ENCODE measurements at places on chromosomes 12 and 14. TPM values are rescaled to one million over a fixed set of nuclear protein-coding genes. Genes with fewer than 3 reads are reported as not detected.
A peak's percentile ranks its signal among the peaks of the same experiment; 100 is the strongest.

DNA sequence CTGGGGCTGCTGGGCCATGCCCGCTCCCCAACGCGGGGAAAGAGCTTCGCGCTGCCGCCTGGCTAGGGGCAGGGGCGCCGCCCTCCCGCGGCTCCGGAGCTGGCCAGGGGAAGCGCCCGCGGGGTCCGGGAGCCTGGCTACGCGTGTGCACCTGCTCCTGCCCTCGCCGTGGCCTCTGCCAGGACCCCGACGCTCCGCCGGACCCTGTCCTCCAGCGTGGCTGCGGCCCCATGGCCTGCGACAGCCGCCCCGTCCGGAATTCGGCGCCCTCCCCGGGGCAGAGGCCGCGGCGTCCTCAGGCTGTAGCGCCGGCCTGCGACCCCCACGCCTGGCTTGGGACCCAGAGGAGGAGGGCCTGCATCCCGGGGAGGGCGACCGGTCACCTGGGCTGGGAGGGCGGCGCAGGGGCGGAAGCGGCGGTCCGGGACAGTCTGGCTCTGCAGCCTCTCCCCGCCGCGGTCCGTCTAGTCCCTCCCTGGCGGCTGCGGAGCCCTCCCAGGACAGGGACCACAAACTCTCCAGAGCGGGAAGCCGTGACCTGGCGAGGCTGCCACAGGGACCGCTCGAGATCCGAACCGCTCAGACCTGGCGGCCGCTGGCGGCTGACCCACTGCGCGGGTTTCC, 85.6 kb downstream of the ALG10 start:
- no peak for DNase-seq

DNA sequence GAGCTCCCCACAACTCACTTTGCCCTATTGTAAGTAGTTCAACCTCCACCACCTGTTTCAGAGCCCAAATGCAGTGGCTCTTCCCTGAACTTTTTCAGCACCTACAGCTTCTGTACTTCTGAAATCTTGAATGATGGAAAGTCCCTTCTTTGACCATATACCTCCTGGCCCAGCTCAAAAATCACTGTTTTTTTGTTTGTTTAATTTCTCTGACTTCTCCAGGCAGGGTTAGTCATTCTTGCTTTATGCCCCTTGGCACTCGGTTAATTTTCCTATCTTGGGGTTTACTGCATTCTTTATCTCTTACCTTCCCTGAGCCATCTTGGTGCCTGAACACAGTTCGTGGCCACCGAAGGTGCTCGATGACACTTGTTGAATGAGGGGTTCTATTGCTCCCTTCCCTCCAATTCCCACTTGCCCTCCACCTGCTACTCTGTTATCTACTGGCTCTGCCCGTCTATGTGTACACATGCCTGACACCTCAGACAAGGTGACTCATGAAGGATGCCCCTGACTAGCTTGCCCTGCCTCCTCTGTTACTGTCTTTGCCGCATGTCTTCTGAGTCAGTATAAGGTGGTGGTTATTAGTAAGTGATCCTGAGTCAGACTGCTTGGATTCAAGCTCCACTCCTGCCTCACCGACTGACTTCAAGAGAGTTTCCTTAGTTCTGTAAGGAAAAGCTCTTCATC, 4.4 kb downstream of the AMHR2 start:
- DNase-seq = peak; percentile 53

DNA sequence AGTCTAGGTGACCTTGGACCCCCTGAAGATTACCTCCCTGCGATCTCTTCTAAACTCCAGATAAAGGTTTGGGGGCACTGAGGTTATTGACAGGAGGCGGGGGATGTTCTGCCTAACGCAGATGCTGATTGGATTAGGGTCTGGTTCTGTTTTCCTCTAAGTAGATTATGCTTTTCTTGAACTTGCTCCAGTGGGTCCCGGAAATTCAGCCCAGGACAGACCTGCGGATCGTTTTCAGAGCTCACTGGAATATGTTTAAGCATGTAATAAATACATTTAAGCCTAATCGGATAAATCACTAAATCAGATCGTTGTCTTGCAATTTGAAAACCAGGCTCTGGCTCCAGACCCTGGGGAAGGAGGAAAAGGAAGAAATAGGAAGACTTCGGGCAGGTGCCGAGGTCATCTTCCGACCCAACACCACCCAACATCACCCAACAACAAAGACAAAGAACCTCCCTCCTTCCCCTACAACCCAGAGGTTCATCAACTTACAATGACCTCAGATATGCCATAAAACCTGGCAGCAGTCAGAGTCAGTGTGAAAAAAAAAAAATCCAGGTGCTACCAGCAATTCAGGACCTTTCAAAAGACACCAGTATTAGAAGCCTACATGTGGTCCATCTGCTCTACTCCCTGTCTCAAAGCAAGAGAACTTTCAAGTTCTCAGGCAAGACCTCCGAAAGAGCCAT, 148.4 kb downstream of the KSR2 start:
- DNase-seq = no peak

DNA sequence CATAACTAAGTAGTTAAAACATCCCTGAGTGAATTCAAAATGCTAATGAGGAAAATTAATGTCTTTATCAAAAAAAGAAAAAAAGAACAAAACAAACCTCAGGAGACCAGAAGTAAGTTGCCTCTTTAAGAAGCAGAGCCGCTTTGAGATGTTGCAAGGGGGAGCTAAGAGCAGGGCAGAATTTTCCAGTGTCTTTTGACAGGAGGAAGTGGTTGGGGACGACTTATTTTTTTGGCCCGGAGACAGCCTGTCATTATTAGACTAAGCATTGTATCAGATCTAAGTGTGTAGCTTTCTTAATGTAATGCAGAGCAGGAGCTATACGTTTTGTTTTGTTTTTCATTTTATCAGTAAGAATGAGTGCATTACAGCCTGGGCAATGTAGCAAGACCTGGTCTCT, 206.6 kb downstream of the CACNA1C start:
- no peak for DNase-seq

- DNase-seq = peak; percentile 14
These were observed 1.4 kb downstream of the ACAD10 start for GRCh38 chr12:111687255-111687654.

GRCh38 chr12:1553536-1553935, 40.8 kb downstream of the FBXL14 start:
- DNase-seq = no peak

GRCh38 chr12:117901631-117902030, 67.2 kb downstream of the KSR2 start:
- no peak for DNase-seq

DNA sequence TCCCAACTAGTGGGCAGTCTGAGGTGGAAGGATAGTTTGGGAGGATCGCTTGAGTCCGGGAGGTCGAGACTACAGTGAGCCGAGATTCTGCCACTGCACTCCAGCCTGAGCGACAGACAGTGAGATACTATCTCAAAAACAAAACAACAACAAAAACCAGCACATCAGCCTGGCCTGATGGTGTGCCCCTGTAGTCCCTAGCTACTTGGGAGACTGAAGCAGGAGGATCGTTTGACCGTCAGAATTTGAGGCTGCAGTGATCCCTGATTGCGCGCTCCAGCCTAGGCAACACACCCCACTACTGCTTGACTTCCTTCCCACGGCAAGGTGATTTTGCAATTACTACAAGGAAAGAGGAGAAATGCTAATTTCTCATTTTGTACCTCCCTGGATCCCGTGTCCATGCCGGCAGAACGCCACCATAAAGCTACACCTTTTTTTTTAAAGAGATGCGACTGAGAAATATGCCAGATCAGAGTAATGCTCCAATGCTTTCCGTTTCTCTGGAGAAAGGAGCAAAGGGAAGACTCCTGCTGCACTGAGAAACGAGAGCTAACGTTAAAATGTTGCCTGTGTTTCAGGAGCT, 672 bp upstream of the SCFD1 start:
- peak; percentile 41 for DNase-seq

DNA sequence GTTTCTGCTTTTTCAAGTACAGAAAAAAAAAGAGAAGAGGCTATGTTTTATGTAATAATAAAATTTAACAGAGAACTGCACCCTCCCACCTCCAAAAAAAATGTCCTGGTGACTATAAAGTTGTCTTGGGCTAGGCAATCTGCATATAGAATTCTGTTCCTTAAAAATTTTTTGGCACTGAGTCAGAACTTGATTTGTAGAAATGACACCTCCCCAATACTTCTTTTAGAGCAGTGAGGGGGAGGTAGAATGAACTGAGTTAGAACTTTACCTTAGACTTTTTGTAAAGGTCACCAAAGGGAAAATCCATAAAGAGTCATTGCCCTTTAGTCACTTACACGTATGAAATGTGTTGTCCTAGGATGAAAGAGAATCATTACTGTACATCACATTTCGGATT, 80.0 kb downstream of the BTG1 start:
- DNase-seq = no peak

DNA sequence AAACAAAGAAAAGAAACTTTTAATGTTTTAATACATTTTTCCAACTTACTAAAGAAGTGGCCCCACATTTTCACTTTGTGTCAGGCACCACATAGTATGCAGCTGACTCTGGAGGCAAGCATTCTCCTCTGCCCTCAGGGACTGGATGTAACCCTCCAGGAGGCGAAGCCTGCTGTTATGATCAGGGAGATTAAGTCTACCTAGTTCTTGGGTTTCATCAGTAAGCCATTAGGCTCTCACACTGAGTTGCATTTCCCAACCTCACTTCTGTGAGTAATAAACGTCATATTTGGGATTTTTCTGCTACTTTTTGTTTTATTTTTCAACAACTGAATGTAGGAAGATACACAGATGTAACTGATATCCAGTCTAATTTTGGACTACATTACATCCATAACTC, 101.2 kb upstream of the LRFN5 start:
- peak; percentile 38 for DNase-seq

GRCh38 chr12:1865284-1865866, 45.0 kb downstream of the LRTM2 start:
- no peak for DNase-seq

DNA sequence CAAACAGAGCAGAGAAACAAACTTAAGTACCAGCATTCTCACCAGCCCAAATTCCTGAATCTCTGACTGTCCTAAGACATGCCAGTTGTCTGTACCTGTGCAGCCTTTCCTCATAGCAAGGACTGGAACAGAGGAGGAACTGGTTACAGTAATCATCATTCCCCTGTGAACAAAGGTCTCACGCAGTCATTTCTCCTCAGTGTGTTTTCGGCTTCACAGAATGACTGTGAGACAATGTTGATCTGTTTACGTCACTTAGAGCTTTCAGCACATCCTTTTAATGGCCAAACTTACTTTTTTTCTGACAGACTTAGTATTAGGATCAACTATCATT, 169.0 kb downstream of the FBXL14 start:
- no peak for DNase-seq

Gene COL2A1
- total RNA-seq = under 0.01 TPM

Gene NOVA1
- 1.9 TPM for total RNA-seq

Gene SERPINA3
- not detected for total RNA-seq

Gene POTEM
- not detected for total RNA-seq

Gene CTSG
- not detected for total RNA-seq

Gene BMP4
- 11.0 TPM for total RNA-seq
